ENCODE measurements at places on chromosomes 13 and 19. TPM values are rescaled to one million over a fixed set of nuclear protein-coding genes. Genes with fewer than 3 reads are reported as not detected.

The TNFRSF19 gene
- 7.0 TPM for total RNA-seq

The NLRP5 gene
- total RNA-seq, result not detected

The HRC gene
- total RNA-seq, result not detected

The SLAIN1 gene
- 0.21 TPM for total RNA-seq

The RFC3 gene
- total RNA-seq, result 5.1 TPM

The SEMA6B gene
- total RNA-seq, result 0.24 TPM

The CCDC169 gene
- 0.24 TPM for total RNA-seq

The LILRB2 gene
- not detected for total RNA-seq

The ZNF560 gene
- total RNA-seq, result 0.72 TPM

The CGB1 gene
- total RNA-seq, result not detected

The PSG5 gene
- total RNA-seq, result 0.43 TPM

The CCDC194 gene
- not detected for total RNA-seq
